ENCODE measurements at places on chromosomes 3 and 15.

DNA sequence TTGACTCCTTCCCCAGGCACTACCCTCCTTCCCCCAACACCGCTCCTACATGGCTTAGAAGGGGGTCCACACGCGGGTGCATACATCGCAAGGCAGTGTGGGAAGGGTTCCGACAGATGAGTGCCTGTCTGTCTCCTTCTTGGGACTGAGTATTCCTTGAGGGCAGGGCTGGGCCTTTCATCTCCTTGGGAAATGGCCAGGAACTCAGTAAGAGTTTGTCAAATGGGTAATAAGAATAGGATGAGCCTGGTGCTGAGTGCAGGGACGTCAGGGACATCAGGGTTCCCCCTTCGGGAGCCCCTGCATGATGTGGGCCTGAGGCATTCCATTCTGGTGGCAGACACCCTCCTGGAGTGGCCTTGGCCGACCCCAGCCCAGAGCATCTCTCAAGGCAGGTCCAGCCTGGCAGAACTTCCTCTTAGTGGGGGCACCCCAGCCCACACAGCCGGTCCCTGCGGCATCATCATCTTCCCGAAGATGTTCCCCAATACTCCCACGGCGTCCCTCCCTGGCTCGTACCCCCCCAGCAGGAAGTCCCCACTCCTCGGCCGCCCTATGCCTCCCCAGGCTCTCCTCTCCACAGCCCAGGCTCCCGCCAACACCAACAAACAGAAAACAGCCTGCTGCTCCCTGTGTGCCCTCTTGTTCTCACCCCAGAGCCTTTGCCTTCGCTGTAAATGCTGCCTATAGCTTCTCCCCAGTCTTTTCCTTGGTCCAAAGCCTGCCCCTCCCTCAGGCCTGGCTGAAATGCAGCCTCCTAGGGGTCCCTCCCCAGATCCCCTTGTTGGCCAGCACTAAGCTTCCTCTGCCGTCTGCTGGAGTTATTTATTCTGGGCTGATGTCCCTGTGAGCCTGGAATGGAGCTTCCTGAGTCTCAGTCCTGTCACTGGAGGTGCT lies 67.5 kb upstream of the LCTL start:
- DNase-seq, result no peak

DNA sequence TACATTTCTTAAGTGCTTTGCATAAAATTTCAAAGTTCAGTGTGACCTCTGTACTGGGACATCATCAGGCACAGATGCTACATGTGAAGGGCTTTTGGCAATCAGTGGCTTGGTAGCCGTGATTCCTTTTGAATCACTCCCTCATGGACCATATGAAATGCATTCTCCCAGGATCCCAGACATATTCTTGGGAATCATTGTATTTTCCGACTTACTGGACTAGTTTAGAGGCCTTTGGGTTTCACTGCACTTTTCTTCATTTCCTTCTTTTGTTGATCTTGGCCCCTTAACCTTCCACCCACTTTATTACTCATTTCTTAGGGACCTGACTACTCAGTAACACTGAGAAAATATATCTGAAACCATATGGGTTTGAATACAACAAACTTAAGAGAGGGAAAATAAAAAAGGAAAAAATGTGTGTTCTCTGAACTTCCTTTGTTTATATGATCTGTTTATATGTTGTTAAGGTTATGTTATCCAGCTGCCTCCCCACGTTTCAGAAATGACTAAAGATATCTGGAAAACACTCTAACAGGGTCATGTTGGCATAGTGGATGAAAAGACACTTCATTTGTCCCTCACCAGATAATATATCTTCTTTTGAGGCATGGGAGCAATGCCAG lies 35.1 kb downstream of the HMG20A start:
- no peak for DNase-seq

- DNase-seq, result no peak
Observed at GRCh38 chr3:82386647-82387046, 625.2 kb upstream of the GBE1 start.

- peak; percentile 55 for DNase-seq
Observed at GRCh38 chr3:157067114-157067513, 92.8 kb downstream of the CCNL1 start.

- no peak for DNase-seq
Observed at GRCh38 chr3:73403444-73403843, 221.3 kb downstream of the PDZRN3 start.
